H54 (cell line): ENCODE measurements at places on chromosomes 16 and 17.

DNA sequence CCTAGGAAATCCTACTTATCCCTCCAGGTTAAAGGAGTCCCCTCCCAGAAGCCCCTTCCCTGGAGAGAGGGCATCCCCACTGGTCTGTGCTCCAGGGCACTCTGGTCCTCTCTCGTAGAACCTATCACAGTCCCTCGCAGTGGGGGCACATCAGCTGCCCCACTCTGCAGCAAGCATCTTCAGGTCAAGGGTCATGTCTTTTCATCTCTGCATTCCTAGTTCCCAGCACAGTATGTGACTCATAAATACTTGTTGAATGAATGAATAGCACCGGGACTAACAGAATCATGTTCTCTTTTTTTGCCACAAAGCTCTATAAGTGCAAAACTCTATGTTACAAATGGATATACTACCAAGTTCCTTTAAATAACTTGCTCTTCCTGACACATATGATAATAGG, 36.0 kb downstream of the RNF157 start:
- DNase-seq: peak; percentile 70

GRCh38 chr17:73419881-73420280, 108.1 kb upstream of the CDC42EP4 start:
- no peak for DNase-seq

GRCh38 chr17:50603340-50603739, 31.3 kb upstream of the ABCC3 start:
- no peak for DNase-seq

GRCh38 chr17:75031972-75032719, 14.6 kb downstream of the ATP5PD start:
- peak; percentile 93 for DNase-seq

DNA sequence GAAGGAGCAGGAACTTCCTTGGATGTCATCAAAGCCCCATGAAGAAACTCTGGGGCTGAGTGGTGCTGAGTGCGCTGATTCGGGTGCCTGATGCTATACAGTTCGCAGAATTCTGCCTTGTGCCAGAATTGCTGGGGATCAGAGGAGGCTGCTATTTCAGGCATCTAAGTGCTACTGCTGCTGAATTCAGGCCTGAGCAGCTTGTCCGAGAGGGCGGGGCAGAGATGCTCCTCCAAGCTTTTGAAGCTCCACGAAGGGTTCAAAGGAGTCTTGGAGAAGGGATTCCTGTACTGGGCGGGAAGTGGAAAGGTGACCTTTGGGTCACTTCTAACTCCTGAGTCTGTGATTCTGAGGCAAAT, 227.8 kb downstream of the CCDC182 start:
- no peak for DNase-seq

DNA sequence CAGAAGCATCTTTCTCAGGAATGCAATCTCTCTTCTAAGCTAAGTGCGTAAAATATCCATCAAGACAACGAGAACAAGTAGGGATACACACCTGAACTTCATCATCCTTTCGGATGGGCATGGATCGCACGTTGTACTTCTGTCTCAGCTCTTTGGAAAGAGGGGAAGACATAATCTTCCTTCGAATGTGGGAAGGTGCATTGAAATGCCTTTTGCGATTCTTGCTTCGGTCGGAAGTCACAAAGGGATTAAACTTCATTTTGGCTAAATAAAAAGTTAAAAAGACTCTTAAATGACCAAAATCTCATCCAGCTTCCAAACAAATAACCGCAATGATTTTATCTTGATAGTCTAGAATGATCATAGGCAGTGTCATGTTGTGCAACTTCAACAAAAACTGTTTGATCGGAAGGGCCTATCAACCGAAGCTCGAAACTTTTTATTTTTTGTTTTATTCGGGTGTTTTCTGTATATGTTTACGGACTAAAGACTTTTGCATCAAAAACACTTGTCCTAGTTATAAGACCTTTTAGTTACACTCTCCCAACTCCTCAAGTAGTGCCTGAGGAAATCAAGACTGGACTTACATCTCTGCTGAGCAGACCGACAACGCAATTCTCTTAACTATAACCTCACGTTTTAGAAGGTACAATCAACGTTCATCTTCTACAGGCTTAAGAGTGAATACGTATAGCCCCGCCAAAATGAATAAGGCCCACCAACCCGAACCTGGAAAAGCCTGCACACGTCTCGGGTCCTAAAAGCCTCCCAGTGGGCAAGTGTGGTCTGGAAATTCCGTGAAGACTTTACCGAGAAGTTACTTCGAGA, 727 bp downstream of the RPL26 start:
- no peak for DNase-seq

DNA sequence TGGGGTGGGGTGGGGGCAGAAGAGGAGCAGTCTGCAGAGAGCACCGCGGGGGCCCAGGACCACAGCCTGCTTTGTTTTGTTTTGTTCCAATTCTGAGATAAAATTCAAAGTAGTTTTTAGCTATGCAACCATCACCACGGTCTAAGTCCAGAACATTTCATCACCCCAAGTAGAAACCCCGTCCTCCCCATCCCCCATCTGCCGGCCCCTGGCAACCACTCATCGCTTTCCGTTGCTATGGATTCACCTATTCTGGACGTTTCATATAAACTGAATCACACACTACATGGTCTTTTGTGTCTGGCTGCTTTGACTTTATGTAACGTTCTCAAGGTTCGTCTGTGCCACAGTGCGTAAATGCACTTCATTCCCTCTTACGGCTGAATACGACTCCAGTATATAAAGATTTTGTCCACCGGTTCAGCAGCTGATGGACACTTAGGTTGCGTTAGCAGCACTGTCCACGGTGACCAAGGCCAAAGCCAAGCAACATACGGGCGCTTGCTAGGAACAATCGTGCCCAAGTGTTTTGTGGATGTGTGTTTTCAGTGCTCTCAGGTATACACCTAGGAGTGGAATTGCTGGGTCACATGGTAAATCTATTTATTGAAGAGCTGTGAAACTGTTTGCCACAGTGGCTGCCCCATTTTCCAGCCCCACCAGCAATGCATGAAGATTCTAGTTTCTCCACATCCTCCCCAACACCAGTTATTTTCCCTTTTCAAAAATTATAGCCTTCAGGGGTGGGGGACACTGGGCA, 27.7 kb upstream of the RASD1 start:
- DNase-seq: no peak

DNA sequence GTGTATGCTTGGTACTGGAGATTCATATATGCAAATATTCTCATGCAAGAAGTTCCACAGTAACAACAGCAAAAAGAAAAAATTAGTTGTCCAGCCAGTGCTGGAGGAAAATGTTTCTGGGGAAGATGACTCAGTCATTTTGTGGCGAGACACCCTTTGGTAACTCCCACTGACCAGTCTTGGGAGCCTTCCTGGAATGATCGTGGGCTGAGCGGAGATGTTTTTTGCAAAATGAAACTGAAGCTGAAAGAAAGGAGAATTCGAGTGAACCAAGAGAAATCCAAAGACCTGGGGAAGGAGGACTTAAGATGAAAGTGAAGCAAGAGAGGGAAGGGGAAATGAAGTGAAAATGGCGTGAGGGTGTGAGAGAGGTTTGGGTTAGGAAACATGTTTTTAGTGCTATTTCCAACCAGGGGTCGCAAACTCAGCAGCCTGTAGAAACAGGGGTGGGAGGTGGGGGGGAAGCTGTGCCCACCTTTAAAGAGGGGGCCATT, 5.2 kb downstream of the ITPRIPL2 start:
- DNase-seq: peak; percentile 81

GRCh38 chr16:87559945-87560344, 42.4 kb upstream of the JPH3 start:
- DNase-seq: no peak

DNA sequence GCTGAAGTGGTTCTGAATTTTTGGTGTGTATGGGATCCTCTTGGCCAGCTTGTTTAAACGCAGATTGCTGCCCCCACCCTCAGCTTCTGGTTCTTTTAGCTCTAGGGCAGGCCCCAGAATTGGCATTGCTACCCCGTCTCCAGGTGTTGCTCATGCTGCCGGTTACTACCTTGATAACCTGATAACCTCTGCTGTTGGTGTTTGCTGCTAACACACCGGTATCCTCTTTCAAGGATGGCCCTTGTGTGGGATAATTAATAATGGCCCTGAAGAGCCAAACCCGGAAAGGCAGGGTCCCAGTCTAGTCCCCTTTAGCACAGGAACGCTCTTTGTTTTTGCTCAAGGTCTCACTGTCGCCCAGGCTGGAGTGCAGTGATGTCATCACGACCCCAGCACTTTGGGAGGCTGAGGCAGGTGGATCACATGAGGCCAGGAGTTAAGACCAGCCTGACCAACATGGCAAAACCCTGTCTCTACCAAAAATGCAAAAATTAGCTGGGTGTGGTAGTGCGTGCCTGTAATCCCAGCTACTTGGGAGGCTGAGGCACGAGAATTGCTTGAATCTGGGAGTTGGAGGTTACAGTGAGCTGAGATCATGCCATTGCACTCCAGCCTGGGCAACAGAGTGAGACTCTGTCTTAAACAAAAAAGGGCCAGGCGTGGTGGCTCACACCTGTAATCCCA, 1.3 kb upstream of the ST3GAL2 start:
- no peak for DNase-seq

DNA sequence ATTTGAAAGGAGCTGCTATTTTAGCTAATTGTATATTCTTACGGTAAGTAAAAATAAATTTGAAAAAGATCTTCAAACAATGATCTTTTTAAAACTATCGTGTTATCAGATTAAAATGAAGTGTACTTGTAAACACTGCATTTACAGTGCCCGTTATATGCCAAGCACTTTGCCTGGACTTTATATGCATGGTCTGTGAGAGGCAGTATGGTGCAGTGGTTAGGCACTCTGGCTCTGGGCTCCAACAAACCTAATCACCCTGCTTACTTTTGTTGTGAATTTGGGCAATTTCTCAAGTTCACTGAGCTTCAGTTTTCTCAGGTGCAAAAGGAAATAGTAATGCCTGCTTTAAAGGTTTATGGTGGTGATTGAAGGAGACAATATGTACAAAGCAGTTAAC, 1.4 kb downstream of the PMP22 start:
- no peak for DNase-seq

- no peak for DNase-seq
Measured at GRCh38 chr17:73833775-73834488, 189.7 kb upstream of the SDK2 start.

DNA sequence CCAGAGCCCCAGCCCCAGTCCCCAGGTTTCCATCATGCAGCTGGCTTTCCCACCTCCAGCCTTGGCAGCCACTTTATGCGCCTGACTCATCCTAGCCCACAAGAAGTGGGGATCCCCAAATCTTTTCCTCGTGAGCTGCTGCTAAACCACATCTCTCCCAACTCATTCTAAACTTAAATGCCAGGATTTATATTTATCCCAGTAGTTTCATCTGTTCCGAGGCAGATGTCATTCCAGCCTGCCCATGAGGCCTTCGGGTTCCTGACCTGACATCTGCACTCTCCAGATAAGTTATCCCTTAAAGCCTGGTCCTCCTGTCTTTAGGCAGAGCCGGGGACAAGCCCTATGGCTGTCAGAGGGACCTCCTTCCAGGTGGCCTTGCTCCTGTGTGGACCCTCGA, 16.6 kb downstream of the PLXDC1 start:
- DNase-seq: no peak

GRCh38 chr17:32564325-32564724, 77.5 kb downstream of the CDK5R1 start:
- DNase-seq: no peak

GRCh38 chr17:83064732-83065659, 14.4 kb upstream of the METRNL start:
- DNase-seq: no peak
